ENCODE measurements at places on chromosomes 6 and 20.

- DNase-seq = no peak
Measured at GRCh38 chr6:46078294-46078693, 51.5 kb upstream of the ENPP4 start.

DNA sequence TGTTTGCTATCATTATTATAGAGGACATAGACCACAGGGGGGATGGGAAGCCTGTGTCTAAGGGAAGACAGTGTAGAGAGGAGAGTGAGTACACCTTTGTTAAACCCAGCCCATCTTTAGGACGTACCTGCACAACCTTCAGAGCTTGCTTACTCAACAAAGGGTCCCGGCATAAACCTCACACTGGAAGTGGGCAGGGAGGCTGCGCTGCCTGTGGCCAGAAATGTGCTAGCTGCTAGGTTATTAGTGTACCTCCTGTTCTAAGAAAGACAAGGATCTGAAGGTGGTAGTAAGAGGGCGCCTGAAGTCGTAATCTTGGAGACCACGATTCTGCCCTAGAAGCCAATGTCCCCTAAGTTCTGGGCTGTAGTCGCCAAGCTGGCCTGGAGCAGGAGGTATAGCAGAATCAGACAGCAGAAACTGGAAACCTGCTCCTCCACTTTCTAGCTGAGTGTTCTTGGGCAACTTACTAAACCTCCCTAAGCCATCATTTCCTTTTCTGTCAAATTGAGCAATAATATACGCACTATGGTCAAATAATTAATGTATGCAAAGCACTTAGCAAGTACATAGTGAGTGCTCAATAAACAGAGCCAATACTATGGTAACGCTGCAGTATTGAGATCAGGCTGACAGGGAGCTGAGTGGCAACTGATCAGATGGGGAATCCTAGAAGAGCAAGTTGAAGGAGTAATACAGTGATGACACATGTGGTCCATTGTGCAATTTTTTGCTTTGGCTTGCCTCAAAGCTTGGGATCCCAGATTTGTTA lies 16.8 kb upstream of the AKIRIN2 start:
- DNase-seq = no peak

DNA sequence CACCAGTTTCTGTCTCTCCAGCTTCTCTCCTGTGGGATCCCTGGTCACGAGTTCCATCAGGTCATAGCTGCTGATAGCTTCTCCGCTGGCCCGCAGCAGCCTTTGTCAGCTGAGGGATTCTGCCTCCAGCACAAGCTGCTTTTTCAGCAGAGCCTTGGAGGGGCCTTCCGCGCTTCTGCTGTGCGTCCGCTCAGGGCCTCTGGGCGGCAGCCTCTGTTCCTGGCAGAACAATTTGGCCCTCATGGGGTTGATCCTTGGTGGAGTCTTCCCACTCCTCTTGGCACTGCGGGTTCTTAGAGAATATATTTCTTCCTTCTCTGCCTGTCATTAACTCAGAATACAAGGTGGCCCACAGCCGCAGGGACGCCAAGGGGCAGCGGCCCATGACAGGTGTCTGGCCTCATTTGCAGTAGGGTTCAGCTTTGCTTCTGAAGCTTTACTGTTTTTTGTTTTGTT lies 158.8 kb downstream of the DTNBP1 start:
- no peak for DNase-seq

DNA sequence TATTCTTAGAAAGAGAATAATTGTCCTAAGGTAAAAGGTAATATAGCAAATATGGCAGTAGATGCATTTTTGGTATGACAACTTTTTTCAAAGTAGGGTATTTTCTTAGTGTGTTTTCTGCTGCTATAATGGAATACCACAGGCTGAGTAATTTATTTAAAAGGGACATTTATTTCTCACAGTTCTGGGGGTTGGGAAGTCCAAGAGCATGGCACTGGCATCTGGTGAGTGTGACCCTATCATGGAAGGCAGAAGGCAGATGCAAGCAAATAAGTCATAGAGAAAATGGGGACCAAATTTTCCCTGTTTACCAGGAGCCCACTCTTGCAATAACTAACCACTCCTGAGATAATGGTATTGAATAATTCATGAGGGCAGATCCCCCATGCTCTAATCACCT lies 922.5 kb upstream of the MAN1A1 start:
- no peak for DNase-seq

DNA sequence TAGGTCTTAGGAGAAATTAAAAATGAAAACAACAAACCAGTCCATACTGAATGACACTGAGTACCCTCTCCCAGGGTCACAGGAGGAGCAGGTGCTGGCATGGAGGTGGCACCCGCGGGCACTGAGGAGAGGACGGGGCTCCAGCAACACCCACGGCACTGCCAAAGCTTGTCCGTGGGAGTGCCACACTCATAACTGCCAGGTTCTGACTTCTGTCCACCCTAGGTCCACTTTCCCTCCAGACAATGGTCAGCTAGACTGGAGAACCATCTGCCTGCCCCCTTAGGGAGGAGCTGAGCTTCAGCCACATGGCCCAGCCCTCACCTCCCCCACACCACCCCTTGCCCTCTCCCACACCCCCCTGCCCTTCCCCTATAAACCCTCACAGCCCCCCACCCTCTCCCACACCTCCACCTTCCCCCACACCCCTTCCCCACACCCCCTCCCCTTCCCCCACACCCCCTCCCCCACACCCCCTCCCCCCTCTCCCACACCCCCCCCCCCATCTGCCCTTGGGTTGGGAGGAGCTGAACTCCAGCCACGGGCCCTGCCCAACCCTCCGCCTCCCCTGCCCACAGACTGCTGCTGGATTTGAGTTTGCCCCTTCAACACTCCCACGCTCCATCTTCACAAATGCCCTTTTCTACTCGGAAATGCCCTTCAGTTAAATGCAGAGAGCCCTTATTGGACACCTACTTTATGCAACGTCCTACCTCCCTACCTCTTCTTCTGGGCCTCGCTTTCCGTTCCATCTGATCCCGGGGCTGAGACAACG lies 129.6 kb downstream of the TAF4 start:
- DNase-seq = no peak

- no peak for DNase-seq
Measured at GRCh38 chr6:108652375-108652774, 91.7 kb downstream of the FOXO3 start.

DNA sequence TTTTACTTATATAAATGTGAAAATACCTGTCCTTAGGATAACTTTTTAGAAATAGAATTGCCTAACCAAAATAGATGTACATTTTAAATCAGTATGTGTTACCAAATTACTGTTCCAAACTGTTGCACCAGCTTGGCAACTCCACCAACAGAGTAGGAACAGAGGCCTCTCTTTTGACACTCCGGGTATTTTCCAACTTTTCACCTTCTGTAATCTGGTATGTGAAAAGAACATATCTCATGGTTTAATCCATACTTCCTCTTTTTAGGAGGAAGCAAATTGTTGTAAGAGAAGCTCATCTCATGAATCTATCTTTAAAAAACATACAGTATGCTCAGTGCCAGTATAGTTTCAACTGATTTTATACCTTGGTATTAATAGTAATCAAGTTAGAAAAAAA lies 24.9 kb downstream of the RNF144B start:
- DNase-seq = no peak

DNA sequence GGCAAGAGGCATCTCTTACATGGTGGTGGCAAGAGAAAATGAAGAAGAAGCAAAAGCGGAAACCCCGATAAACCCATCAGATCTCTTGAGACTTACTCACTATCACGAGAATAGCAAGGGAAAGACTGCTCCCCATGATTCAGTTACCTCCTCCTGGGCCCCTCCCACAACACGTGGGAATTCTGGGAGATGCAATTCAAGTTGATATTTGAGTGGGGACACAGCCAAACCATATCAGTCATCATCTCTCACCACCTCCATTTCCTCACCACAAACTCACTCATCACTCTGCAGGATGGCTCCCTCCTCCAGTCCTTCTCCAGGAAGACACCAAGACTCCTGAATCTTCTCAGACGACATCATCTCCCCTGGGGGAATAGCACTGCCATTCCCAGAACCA lies 25.8 kb upstream of the SLC16A10 start:
- no peak for DNase-seq

- DNase-seq = no peak
Measured at GRCh38 chr6:158663625-158664165, 13.8 kb downstream of the SYTL3 start.

Data from GM19239 (cell line).